A549 treated with RU486 at 1 μM for 4 hours (cell line): ENCODE measurements at places on chromosomes 3 and 15. TPM values are rescaled to one million over a fixed set of nuclear protein-coding genes. Genes with fewer than 3 reads are reported as not detected.

The CPN2 gene
- total RNA-seq: not detected in 5 replicates

The CD200R1 gene
- 0.08 to 0.10 TPM (median 0.08 TPM) in 4 of 5 replicates, not detected in the other for total RNA-seq

The ITGA11 gene
- total RNA-seq: 2.2 to 8.2 TPM (median 5.4 TPM) in 5 replicates

The ENTPD3 gene
- 0.11 TPM in 1 of 5 replicates, not detected in the others for total RNA-seq

The C3orf62 gene
- 1.4 to 2.4 TPM (median 2.1 TPM) in 5 replicates for total RNA-seq

The SYNPR gene
- not detected in 5 replicates for total RNA-seq

The GPR62 gene
- not detected in 5 replicates for total RNA-seq

The TRH gene
- total RNA-seq: not detected in 5 replicates

The RBP2 gene
- not detected in 5 replicates for total RNA-seq

The CPLX3 gene
- total RNA-seq: not detected in 5 replicates

The EFCC1 gene
- not detected in 5 replicates for total RNA-seq

The RAB6B gene
- total RNA-seq: 0.91 to 2.8 TPM (median 2.2 TPM) in 5 replicates

The MYD88 gene
- 25.3 to 28.3 TPM (median 26.8 TPM) in 5 replicates for total RNA-seq

The XCR1 gene
- not detected in 5 replicates for total RNA-seq

The C2CD4A gene
- total RNA-seq: 0.05 to 0.09 TPM (median 0.06 TPM) in 3 of 5 replicates, not detected in the others

The PARP15 gene
- total RNA-seq: not detected in 5 replicates

The CPNE9 gene
- total RNA-seq: 0.08 to 0.27 TPM (median 0.18 TPM) in 4 of 5 replicates, not detected in the other

The GOLGA8Q gene
- total RNA-seq: 0.15 to 0.61 TPM (median 0.25 TPM) in 3 of 5 replicates, not detected in the others

The TMEM158 gene
- 13.1 to 29.5 TPM (median 23.7 TPM) in 5 replicates for total RNA-seq

The DCLK3 gene
- not detected in 5 replicates for total RNA-seq

The PLCB2 gene
- 0.68 to 1.4 TPM (median 0.82 TPM) in 5 replicates for total RNA-seq

The EPHB3 gene
- total RNA-seq: 0.23 to 0.51 TPM (median 0.35 TPM) in 5 replicates

The CCNB2 gene
- total RNA-seq: 97.7 to 114 TPM (median 103 TPM) in 5 replicates

The CSPG5 gene
- total RNA-seq: 0.63 to 1.3 TPM (median 1.1 TPM) in 5 replicates

The FEZF2 gene
- total RNA-seq: not detected in 5 replicates

The EPHA3 gene
- total RNA-seq: not detected in 5 replicates

The SAXO2 gene
- 1.9 to 3.4 TPM (median 2.6 TPM) in 5 replicates for total RNA-seq

The NXPE3 gene
- 21.9 to 25.1 TPM (median 23.4 TPM) in 5 replicates for total RNA-seq

The SLC51A gene
- not detected in 5 replicates for total RNA-seq

The ARL6 gene
- 2.8 to 6.3 TPM (median 5.5 TPM) in 5 replicates for total RNA-seq

The MOBP gene
- total RNA-seq: 0.05 to 0.20 TPM in 2 of 5 replicates, not detected in the others

The TMEM212 gene
- not detected in 5 replicates for total RNA-seq

The GOLGA6D gene
- 0.07 to 0.12 TPM in 2 of 5 replicates, not detected in the others for total RNA-seq
